Common myeloid progenitor, CD34-positive (primary cell): ENCODE measurements at places on chromosomes 5 and 9.

DNA sequence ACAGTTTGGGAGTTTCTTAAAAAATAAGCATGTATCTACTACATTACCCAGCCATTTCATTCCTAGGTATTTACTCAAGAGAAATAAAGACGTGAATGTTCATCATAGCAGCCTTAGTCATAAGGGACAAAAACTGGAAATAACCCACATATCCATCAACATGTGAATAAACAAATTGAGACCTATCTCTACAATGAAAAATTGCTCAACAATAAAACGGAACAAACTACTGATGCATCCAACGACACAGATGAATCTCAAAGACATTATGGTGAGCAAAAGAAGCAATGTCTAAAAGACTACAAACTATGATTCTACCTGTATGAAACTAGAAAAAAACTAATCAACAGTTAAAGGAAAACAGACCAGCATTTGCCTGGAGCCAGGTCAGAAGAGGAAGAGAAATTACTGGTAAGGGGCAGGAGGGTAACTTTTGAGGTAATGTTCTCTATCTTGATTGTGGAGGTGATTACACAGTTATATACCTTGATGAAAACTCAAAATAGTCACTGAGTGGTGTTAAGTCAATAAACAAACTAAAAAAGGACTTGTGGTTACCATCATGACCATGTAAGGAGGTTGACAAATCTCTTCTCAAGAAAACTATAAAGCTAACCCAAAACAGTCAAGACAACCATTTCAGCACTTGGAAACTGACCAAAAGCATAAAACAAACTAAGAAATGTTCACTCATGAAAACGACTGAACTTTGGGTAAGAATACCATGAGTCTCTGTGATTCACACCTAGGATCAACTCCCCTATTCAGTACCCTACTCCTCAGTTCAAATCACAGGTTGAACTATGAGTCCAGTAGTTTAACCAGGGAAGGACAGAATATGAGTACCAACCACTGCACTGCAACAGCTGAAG is 10.4 kb downstream of the UIMC1 start:
- peak; percentile 18 for DNase-seq

DNA sequence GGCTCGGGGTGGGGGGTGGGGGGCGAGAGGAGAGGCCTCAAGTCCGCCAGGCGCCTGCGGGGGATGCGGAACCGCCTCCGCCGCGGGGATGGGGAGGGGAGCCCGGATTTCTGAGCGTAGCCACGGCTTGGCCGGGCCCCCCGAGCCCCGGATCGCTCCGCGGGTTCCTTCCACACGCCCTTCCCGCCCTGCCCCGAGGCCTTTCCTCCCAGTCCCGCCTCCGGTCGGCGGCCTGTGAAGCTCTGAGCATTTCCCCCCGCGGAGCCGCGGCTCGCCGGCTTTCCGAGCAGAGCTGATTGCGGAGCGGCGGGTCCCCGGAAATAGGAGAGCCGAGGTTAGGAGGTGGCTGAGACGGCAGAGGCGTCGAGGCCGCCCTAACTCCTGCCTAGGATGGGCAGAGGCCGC is 6.1 kb downstream of the IRX4 start:
- no peak for DNase-seq

GRCh38 chr5:175809531-175810121 is 61.8 kb upstream of the CPLX2 start:
- DNase-seq, result no peak

- DNase-seq, result peak; percentile 16
Observed at GRCh38 chr5:133460172-133460758, 152.1 kb downstream of the FSTL4 start.

DNA sequence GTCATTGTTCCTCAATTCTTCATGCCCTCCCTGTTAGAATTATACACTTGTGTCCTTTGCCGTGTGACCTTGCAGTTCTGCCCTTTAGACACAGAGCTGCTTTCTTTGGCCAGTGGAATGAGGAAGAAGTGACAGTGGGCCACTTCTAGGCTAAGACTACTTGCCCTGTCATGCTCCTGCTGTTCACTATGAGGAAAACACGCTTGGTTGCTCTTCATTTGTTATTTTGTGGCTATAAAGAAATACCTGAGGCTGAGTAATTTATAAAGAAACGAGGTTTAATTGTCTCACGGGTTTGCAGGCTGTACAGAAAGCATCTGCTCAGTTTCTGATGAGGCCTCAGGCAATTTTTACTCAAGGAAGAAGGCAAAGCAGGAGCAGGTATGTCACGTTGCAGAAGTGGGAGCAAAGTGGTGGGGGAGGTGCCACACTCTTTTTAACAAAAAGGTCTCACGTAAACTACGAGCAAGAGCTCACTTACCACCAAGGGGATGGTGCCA is 279.1 kb upstream of the DMAC1 start:
- peak; percentile 2 for DNase-seq

DNA sequence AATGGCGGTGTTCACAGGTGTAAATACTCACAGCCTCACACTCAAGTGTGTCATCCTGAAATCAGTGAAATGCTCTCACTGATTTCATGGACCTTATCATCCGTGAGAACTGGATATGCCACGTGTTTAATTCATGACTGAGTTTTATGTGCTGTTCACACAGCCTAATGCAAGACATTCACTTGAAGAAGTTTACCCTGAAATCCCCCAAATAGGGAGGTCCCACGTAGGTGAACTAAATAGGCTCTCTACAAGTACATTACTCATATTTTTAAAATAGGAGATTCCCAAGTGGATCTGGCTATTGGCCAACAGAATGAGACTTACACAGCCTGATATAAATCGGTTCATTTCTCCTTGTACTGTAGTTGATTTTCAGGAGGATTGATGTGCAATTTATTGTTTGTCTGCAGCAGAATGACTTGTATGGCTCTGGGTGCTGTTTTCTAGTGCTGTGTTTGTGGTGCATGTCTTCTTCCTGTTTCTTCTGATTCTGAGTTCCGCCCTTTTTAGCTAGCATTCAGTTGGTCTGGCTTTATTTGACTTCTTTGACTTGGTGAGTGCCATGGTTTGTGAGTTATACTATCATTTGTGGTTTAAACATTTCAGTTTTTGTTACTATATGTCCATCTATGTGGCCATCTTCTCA is 25.1 kb downstream of the TRIO start:
- DNase-seq, result peak; percentile 59

- DNase-seq, result peak; percentile 67
Observed at GRCh38 chr5:176629853-176630680, at the start of the genes EIF4E1B and SNCB. Gene EIF4E1B (plus strand): TSS chr5:176630675. CDS start chr5:176642788, 12,113 bp downstream. Gene SNCB (minus strand): TSS chr5:176630534. CDS start chr5:176629654, 880 bp downstream.

DNA sequence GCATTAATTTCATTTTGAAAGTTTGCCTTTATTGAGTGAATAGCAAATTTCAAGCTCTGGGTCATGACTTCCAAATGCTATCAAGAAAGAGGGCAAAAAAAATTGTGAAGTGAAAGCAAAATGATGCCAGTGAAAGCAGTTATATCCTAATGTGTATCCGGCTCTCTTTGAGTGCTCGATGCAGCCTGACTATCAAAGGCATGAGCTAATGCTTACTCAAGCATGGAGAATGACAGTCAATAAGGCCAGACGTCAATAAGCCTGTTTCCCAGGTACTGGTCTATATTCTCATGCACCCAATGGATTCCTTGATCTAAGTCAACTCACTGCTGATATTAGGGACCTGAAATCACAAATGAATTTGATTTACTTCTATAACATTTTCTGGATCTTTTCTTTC is 435.5 kb downstream of the CAAP1 start:
- DNase-seq, result no peak

- no peak for DNase-seq
Observed at GRCh38 chr5:16580382-16580781, 36.4 kb downstream of the RETREG1 start.

DNA sequence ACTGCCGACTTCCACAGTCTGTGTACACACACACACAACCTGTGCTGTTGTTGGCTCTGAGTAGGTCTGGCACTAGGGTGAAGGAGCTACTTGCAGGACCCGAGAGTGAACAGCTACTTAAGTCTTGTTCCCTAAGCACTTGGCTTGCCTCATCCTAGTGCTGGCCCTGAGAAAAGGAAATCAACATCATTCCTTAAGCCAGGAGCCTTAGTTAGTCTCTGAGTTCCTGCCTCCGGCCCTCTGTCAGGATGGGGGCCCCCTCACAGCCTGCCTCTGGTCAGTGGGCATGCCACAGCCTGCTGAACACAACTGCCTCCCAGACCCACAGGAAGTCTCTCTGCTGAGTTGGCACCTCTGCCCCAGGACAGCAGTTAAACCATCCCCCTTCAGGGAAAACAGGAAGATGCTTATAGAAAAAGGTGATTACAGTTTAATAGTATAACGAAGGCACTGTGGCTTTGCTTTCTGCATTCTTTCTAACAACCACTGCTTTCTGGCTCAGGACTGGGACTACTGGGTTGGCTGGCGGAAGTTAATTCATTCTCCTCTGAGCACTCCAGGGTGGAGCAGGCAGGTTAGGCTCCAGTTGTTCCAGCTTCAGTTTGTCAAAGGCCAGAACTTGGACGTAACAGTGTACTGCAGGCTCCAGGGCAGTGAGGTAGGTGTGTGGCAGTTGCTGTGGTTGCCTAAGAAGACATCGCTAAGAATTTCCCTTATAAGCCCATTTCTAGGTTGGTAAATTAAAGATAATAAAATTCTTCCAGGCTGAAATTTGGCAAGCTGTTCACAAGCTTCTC is 2.8 kb downstream of the MAMDC2 start:
- peak; percentile 36 for DNase-seq

DNA sequence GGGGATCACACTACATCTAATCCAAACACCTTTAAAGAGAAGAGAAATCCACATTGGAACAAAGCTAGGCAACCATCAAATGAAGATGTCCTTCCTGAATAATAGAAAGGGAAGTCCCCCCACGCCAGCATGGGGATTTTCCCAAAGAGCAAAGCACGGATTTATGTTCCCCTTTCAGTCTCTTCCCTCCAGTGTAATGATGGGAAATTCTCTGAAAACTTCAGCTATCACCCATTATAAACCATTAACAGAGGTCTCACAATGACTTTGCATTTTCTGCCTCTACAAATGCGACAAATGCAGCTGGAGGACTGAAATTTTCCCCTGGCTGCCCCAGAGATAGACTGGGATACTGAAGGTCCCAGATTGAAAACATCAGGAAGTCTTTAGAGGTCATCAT is 368.7 kb downstream of the EFNA5 start:
- no peak for DNase-seq

- DNase-seq, result no peak
Observed at GRCh38 chr5:133365738-133366137, 246.6 kb downstream of the FSTL4 start.
